ENCODE measurements at places on chromosomes 12 and 14.

- DNase-seq = no peak
Measured at GRCh38 chr12:54390176-54390667, 5.7 kb upstream of the ZNF385A start.

- DNase-seq = no peak
Measured at GRCh38 chr12:99983456-99984258, 1.1 kb downstream of the ANKS1B start.

DNA sequence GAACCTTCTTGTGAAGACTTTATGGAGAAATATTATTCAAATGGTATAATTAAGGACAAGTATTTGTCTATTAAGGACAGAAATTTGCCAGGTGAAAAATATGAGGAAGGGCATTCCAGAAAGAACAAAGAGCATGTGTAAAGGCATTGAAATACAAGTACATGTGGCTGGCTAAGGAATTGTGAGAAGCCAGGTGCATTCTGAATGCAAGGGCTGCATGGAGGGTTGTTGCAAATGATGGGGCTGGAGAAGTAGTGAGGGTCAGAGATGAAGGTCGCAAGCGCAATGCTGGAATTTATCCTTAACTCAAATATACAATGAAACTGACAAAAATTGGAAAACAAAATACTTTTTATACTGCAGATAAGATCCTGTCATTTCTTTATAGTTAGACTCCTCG lies 437.7 kb downstream of the ADAMTS20 start:
- no peak for DNase-seq

GRCh38 chr14:53450871-53451270 lies 297.7 kb upstream of the DDHD1 start:
- DNase-seq = no peak

- DNase-seq = no peak
Measured at GRCh38 chr14:33835677-33836076, 115.2 kb downstream of the EGLN3 start.
